ENCODE measurements at places on chromosomes 6 and 20.
A peak's percentile ranks its signal among the peaks of the same experiment; 100 is the strongest.

DNA sequence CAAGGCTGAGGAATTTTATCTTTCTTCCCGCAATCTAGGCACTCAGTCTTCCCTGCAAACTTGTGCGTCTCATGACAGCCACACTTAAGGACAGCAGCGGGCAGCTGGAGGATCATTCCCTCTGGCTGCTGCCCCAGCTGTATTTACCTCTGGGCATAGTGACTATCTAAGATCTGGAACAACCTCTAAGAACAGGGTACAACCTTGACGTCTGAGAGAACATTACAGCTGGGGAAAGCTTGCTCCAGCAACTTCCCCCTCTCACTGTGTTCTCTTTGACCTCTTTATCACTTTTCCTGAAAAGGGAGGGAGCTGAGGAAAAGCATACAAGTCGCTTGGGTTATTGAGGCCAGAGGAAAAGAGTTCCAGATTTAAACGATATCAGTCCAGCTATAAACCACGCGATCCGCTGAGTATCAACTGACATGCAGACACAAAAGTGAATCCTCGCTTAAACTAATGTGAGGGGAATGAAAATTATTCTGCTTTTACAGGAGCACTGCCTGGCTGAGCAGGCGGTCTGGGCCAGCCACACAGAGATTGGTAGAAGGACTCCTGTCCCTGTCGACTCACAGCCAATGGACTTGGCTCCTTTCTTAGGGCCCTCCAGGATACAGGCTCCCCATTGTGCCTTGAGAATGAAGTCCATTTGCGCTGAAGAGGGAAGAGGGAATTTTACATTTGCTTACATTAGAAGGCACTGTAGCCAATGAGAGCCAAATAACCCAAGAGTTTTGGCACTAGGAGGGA lies 153.3 kb downstream of the QRSL1 start:
- DNase-seq: no peak

DNA sequence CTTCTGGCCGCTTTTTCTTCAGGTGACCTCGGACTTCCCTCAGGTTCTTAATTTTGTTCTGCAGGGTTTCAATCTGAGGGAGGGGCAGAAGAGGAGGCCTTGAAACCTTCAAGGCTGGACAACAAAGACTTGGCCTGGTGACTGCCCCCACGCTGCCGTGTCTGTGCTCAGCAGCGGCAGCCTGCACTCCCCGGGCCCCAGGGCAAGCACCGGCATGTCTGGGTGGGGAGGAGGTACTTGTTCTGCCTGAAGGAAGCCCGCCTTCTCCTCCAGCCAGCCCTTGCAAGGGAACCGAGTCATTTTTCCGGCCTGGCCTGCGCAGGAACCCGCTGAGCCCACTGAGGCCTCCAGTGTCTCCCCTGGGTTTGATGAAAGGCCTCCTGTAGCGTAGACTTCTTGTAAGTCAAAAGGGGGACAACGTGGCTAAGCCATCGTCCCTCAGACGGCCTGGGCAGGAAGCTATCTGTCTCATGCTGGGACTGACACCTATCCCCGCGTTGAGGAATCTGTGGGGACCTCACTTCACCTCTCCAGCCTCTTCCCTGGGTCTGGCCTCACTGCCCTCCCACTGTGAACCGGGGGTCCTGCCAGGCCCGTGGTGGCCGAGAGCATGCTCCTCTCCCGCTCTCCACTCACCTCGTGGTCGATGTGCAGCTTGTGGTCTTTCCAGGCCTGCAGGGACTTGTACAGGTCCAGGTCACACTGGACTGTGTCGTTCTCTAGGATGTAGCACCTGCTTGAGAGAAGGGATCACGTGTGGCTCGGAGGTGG lies 119.9 kb downstream of the SULF2 start:
- no peak for DNase-seq

DNA sequence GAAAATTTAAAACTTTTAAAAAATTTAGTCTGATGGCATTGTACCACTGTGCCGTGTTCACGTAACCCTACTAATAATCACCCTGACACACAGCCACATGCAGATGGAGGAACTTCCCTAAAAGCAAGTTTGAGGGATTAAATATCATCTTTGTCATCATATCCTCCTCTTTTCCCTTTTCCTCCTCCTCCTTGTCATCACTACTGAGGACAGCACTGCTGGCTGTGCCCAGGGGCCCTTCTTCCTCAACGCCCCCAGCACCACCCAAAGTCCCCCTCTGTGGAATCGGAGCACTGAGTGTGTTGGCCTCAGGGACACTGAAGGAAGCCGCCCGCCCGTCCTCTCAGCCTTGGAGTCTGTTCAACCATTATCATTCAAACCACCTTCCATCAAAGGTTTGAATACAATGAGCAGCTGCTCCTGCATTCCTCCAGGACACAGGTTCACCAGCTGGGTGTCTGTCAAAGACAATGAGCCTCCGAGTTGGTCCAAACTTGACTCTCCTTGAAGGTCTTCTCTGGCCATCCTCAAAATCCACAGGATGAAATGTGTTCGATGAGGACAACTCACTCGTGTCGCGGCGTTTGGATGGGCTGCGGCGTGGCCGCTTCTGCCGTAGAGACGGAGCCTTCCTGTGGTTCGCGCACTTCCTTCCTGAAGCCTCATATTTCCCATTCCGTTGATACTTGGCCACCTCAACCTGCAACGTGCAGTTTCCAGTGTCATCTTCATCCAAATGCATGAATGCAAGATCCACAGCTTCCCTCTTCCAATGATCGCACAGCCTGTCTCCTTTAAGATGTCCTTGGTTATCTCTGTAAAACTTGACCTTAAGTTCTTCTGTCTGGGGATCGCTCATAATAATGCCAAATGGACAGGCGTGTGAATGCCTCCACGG lies 23.3 kb downstream of the NQO2 start:
- DNase-seq: peak; percentile 14

- DNase-seq: no peak
Measured at GRCh38 chr6:10461850-10462249, 47.0 kb upstream of the TFAP2A start.

All from Ammon's horn (tissue), 1 donor.